ENCODE measurements at places on chromosomes 7 and 10.
A peak's percentile ranks its signal among the peaks of the same experiment; 100 is the strongest.

GRCh38 chr10:128040096-128040495 lies 86.1 kb downstream of the MKI67 start:
- no peak for DNase-seq

GRCh38 chr10:62183857-62184795 lies 84.5 kb downstream of the RTKN2 start:
- no peak for DNase-seq

- no peak for DNase-seq
These were observed 350.9 kb downstream of the ANKRD30A start for GRCh38 chr10:37476285-37476684.

DNA sequence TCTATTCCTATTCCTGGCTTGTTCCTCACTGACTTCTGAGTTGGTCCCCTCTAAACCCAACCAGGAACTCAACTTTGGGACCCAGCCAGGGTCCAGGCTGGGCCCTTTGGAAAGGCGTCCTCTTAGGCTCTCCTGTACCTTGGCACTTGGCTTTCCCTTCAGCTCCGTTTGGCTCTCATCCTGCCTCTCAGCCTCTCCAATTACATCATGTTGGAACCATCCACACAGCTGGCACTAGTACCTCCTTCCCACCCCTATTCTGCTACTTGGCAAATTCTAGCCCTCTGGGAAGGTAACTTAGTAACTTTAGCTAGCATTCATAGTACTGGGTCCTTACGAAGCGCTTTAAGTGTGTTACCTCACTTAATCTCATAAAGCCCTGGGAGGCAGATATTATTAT lies 205.3 kb upstream of the HABP2 start:
- DNase-seq = no peak

DNA sequence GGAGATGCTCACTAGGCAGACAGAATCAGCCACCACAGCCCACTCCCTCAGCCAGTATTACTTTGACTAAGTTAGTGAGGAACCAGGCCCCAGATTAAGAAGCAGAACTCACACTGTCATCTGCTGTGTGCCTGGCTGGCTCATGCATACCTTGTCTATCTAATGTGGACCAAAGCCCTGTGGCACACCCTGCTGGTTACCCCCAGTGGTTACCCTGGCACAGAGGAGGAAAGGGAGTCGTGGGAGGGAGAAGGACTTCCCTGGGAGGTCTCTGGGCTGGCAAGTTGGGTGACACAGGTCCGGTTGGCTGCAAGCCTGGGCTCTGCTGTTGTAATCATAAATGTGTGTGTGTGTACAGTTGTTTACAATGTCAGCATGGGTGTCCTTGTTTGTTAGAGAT lies 7.5 kb upstream of the SH2D4B start:
- no peak for DNase-seq

DNA sequence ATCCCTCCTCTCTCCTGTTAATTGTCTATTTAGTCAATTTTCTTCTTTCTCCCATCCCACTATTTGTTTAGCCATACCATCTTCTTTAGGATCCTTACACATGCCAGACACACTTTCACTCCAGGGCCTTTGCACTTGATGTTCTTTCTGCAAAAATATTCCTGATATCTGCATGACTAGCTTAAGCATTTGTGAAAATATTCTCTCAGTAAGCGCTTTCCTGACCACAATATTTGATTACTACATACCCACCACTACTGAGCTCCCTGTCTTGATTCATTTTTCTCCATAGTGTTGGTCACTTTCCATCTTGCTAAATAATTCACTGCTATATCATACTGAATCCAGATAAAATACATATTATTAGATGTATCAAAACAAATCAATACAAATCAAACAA lies 75.1 kb downstream of the SEMA3D start:
- DNase-seq = no peak

- no peak for DNase-seq
These were observed 122.0 kb upstream of the PPP2R2D start for GRCh38 chr10:131778842-131779241.

DNA sequence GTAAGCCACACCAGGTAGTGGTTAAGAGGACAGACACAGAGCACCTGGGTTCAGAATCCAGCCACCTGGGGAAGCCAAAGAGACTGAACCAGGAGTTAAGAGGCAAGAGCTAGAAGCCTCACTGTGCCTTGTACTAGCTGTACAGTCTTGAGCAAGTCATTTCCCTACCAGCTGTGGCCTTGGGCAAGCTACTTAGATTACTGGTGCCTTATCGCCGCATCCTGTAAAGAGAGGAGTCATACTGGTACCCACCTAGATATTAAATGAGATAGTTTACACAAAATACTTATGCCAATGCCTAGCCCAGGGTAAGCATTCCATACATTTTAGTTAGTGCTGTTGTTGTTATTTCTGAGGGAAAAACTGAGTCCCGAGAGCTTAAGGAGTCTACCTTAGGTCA lies 47.7 kb downstream of the HABP2 start:
- DNase-seq = no peak

- no peak for DNase-seq
These were observed 85.2 kb upstream of the DNAAF5 start for GRCh38 chr7:641269-641671.

- DNase-seq = no peak
These were observed 271.7 kb downstream of the BICC1 start for GRCh38 chr10:58784361-58784760.

DNA sequence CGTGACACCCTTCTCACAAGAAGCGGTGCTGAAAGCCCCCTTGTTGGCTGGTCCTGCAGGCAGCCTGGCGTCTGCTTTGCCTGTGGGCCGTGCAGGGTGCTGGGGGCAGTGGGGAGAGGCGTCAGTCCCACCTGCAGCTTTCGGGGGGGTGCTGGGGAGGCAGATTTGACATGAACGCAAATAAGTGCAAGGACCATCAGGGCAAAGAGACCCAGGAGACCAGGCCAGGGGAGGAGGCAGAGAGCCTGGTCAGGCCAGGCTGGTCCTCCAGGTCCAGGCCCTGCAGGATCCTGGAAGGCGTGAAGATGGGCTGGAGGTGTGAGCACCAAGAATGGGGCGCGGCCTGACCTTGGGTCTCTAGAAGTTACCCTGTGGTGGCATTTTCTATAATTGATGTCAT lies 81.6 kb downstream of the MGMT start:
- no peak for DNase-seq

DNA sequence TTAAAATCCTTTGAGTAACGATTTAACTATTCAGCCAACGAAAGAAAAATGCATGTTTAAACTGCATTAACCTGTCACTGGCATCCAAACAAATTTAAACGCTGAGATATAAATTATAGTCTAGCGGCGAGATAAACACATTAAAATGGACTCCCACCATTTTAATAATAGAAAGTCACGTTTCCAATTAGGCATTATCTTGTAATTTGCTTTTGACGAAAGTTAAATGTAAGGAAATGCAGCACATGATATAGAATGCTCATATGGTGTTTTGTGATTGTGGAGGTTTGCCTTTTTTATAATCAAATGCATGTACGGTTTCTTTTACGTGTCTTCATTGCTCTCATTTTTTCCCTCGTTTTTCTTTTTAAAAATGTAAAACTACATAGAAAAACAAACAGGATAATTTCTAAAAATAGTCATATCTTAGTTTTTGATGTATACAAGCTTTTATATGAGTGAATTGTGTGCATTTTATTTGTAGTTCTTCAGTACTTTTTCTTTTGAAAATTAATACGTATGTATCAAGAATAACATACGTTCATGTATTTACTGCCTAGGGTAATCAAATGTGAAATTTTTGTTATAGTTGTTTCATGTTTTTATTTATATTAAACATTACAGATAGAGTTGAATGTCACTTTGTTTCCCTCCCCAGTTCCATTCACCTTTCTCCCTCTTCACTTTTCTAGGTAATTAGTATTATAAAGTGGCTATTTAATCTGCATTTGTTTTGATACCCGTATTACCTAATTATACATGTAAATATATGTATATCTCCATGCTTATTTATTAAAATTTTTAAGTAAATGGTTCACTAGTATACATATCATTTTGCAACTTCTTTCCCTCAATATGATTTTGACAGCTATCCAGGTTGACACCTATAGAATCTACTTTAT lies 1.1 kb upstream of the KLF14 start:
- DNase-seq = no peak

GRCh38 chr7:80772347-80772993 lies 134.0 kb downstream of the CD36 start:
- DNase-seq = no peak

DNA sequence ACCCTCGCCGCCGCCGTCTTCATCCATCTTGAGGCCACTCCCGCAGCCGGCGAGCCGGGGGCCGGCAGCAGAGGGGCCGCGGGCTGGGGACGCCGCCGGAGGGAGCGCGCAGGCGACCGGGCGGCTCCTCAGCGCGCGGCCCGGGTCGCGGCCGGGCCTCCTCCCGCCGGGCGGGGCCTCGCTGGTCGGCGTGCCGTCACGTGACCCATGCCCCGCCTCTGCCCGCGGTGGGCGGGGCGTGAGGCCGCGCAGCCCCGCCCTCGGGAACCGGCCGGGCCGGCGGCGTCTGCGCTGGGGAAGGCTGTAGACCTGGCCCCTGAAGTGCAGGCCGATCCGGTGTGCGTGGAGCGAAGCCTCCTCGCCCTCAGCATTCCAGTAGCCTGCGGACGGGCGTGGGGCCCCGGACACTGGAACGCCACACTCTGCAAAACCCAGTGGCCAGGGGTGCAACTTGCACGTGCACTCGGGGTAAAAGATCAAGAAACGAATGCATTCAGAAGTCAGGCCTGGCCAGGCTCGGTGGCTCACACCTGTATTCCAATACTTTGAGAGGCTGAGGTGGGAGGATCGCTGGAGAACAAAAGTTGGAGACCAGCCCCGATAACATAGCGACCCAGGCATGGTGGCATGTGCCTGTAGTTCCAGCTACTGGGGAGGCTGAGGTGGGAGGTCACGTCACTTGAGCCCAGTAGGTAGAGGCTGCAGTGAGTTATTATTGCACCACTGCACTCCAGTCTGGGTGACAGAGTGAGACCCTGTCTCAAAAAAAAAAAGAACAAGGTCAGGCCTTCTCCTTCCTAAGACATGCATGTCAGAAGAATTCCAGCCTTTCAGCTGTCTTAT lies at the start of gene CYTH3:
TSS of gene CYTH3 (minus strand) at position 144 of the 843 bp plus-strand sequence. CDS start at position 27, 117 bp downstream.
- peak; percentile 40 for DNase-seq

DNA sequence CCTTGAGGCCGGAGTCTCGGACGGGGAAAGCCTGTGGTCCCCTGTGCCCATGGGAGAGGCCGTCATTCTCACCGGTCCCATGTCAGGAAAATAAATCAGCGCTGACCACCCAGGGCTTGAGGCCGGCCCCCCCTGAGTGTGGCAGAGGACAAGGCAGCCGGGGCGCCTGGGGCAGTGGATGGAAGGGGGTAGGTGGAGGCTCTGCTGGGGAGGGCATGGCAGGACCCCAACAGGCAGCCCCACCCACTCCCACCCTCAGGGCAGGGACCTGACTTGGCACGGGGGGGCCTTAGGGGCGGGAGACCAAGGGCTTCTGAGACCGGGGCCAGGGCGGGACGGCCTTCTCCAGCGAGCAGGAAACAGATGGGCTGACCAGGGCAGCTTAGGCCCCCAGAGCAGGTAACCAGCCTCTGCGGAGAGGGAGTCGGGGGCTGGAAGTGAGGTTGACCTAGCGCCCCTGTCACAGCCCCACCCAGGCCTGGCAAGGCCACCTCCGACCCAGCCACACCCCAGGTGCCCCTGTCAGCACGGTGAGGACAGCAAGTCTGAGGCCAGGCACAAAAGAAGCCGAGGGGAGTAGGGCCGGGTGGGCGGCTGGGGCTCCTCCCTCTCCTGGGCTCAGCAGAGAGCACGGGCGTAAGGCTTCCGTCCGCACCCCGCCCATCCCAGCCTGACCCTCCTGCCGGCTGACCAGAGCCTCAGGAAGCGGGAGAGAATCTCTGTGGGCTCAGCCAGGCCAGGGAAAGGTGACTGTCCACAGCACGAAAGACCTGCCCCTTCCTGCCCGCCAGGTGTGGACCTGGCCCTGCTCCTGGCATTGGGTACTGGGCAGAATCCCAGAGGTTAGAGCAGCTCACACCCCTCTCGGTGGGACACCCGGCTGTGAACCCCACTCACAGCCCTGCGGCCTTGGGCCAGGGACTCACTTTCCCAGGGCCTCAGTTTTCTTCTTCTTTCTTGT lies 87.4 kb downstream of the FOXL3 start:
- DNase-seq = no peak

DNA sequence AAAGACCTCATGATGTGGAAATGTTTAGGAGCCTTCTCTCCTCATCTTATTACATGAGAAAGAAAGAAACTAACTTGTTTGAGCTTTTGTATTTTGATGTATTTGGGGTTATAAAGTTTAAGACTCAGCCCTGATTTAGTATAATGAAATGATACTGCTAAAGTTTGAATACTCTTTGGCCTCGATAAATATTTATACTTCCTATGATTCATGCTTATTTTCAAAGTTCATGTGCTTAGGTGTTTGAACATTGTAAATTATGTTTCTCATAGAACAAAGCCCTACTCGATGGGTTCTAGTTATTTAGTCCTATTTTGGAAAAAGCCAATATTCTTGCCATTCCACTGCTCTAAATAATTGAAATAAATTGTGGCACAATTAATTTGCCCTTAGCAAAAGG lies 303.2 kb downstream of the ZWINT start:
- DNase-seq = no peak

DNA sequence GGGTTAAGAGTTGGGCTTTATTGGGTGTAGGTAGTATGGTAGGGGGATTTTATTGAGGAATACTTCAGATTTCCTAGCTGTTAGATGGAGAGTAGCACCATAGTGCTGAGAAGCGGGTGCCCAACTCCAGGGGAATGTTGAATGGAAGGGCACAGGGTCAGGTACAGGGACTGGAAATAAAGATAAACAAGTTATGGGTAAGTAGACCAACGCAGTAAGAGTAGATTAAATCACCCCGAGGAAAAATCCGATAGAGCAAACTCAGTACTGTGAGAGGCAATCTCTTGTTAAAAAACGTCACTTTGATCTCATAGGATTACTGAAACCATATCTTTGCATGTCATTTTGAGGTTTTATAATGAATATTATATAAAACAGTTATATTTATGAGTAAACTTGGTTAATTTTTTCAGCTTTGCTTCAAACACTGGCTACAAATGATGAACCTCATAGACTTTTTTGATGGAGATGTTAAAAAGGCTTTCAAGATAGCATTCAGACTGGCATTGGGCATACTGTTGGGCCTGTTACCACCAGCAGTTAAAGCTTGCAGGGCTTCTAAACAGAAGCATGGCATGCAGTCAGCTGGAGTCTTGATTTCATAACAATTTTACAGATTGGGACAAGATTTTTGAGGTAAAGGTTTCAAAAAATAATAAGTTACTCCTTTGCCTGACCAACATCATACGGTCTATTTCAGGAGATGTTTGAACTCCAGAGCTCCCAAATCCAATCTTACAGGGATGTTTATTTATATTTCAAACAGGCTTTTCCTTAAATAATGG lies 7.1 kb downstream of the AHR start:
- no peak for DNase-seq

DNA sequence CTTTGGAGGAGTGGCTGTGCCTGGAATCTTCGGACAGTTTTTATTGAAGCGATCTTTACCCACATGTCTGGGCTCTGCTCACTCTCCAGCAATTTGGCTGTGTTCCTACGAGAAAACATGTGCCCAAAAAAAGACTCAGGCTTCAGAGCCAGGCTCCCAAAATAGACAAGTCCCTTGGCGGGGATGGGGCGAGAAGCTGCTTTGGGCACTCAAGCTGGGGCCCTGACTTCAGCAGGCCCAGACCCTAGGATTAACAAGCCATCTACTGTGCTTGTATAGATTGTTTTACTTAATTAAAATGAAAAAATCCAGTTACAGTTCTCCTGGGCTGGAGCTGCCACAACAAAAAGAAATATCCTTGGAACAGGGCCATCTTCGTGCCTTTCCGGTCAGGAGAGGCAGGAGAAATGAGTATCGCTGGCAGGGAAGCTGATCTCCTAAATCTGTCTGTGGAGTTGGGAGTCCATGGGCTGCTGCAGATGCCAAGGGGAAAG lies 51.4 kb upstream of the PDCD4 start:
- no peak for DNase-seq

- DNase-seq = no peak
These were observed 247.8 kb upstream of the PLPP4 start for GRCh38 chr10:120209124-120209762.

Data from activated CD4-positive, CD25-positive, alpha-beta regulatory T cell treated with anti-CD3 and anti-CD28 coated beads, Interleukin-2, amount 50 U/mL, for 16 hours (primary cell).